T-helper 9 cell (primary cell): ENCODE measurements at places on chromosomes 3 and 15.

GRCh38 chr15:63238796-63239195 is 38.6 kb upstream of the APH1B start:
- no peak for DNase-seq

- no peak for DNase-seq
Measured at GRCh38 chr3:52221141-52221562, 4.3 kb downstream of the TLR9 start.

GRCh38 chr15:101240358-101240757 is 11.5 kb downstream of the CHSY1 start:
- no peak for DNase-seq

DNA sequence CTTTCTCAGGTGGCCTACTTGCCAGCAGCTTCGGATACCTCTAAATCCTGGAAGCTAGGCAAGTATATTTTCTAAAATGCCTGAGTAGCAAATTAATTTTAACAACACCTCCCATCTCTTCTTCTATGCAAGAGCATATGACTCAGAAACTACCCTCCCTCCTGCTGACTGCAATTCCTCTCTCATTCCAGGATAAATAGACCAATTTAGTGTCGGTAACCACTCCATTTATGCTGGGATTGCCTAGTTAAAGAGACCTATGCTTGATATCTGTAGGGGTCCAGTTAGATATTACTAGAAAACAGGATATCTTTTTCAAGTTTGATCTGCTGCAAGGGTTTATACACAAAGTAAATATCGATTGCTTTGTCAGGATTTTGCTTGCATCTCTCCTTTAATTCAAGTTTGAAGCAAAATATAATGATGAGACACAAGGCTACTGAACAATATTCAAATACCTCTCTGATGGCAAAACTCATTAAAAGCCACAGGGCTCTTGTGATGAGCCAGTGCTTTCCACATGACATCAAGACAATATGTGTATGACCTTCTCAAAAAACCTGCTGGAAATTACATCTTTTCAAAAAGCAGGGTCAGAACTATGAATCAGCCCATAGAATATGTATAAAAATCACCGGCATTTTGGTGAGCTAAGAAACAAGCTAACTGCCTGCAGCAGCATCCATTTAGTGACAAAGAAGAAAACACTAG is 491.6 kb upstream of the NECTIN3 start:
- no peak for DNase-seq

GRCh38 chr3:71064291-71064955 is 519.1 kb downstream of the FOXP1 start:
- peak; percentile 54 for DNase-seq
